ENCODE measurements at places on chromosomes 1 and 21.
A peak's percentile ranks its signal among the peaks of the same experiment; 100 is the strongest.

DNA sequence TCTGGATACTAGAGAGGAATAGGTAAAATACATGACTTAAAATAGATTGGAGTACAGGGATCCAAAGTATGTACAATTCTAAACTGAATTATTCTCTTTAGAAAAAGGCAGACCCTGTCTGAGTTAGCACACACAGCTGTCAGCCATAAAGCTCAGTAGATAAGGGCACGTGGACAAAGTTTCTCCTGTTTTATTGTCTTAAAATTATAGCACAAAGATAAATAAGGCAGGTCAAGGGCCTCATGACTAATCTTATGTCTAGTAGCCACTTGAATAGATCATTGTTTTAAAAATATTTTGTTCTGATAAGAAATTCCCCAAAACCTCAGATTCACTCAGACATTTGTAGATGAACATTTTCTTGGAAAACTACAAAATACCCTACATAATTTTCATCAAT lies 205.2 kb downstream of the ZP4 start:
- no peak for DNase-seq

GRCh38 chr1:12469990-12470389 lies 148.0 kb downstream of the DHRS3 start:
- DNase-seq: no peak

DNA sequence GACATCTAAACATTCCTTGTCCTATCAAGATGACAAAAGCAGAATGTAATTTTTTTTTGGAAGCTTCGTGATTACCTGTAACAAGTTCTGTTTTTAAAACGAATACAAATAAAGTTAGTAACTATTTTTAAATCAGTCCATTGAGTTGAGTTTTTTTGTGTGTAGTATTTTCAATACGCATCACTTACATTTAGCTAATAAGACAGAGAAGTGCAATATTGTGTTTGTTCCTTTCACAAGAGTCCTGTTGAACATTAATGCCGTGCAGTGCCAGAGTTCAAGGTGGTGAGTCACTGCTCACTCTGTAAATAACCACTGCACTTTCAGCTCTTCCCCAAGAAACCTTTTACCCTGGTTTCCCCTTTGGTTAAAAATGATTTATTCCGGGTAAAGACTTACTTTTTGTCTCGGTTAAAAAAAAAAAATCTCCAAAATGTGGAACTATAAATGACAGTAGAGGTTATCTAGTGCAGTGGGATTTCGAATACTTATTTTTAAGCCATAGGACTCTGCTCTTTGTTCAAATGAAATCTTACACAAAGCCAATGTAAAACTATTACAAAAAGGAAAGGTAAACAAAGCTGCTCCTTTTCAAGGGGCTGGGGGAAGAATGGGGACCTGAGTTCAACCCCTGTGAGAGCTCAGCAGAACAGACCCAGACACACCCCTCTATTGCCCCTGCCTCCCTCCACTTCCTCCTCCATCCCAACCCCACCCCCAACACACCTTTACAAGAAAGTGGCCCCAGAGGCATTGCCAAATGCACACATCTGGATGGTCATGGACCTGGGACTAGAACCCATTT lies 14.8 kb upstream of the NCMAP start:
- DNase-seq: no peak

- DNase-seq: peak; percentile 37
Observed at GRCh38 chr1:192489748-192490147, 85.8 kb upstream of the RGS1 start.

DNA sequence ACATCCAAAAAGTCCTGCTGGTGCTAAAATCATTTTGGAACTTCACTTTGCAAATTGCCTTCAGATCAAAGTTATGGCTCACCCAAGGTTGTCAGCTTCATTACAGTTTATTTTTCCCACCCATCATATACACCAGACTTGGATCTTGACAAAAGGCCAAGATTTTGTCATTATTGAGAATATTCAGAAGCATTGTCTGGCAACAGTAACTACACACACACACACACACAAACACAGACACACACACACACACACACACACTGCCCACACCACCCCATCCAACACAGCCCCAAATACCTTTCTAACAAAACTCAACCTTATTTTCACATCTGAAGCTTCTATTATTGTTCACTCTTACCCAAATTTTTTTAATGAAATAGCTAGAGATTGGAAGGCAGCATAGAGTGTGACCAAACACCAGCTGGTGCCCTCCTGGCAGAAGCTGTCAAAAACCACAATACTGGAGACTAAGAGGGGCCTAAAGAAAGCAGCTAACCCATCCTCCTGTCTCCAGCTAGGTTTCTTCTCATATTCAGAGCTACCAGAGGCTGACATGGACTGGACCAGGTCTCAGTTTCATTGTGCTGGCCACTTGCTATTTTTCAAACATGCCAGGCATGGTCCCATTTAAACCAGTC lies 139.1 kb upstream of the ZC3H11B start:
- no peak for DNase-seq

GRCh38 chr1:40699787-40700186 lies 8.3 kb downstream of the NFYC start:
- no peak for DNase-seq

- DNase-seq: no peak
Observed at GRCh38 chr1:112264010-112264409, 132.0 kb upstream of the CTTNBP2NL start.

GRCh38 chr1:156081917-156082308 lies 352 bp downstream of the MEX3A start:
- no peak for DNase-seq

GRCh38 chr1:228978484-228979324 lies 243.4 kb downstream of the RHOU start:
- peak; percentile 72 for DNase-seq

DNA sequence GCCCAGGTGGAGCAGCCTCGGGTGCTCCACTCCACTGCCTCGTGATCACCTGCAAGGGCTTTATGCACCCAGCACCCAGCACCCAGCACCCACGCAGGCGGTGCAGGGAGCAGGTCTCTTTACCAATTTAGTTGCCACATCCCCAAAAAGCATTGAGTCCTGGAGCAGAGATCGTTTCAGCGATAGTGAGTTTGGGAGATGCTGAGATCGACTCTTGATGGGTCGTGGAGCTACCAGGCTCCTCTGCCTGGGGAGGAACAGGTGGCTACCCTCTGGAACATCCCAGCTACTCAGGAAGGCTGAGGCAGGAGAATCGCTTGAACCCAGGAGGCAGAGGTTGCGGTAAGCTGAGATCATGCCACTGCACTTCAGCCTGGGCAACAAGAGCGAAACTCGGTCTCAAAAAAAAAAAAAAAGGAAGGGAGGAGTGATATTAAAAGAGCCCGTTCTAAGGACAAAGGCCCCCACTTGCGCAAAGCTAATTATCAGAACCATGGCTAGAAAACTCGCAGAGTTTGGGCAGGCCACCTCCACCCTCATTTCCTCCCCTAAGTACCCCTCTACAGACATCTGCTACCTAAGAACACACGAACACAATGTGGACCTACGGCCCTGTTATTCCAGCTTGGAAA lies 106.5 kb upstream of the SLC45A1 start:
- no peak for DNase-seq

- no peak for DNase-seq
Observed at GRCh38 chr1:54815086-54815876, 14.2 kb upstream of the TTC22 start.

DNA sequence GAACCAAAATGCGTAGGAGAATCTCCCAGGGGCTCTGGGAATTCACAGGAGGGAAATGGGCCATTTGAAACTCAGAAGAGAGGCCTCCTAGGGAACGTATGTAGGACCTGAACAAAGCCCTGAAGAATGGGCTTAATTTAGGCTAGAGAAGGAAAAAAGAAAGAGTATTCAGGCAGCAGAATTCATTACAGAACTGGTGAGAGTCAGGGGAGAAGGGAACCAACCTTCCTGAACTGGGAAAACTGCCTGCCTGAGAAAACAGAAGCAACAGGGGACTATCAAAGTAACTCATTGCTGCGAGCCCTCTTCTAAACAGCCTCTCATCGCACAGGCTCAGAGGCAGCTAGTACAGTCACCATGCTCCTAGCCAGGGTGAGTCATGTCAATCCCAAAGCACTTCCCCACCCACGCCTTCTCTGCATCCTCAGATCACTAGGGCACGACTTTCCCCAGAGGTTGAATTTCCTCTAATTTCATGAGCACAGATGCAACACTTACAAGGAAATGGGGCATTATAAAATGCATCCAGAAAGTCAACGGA lies 98.1 kb downstream of the ADSS2 start:
- no peak for DNase-seq

DNA sequence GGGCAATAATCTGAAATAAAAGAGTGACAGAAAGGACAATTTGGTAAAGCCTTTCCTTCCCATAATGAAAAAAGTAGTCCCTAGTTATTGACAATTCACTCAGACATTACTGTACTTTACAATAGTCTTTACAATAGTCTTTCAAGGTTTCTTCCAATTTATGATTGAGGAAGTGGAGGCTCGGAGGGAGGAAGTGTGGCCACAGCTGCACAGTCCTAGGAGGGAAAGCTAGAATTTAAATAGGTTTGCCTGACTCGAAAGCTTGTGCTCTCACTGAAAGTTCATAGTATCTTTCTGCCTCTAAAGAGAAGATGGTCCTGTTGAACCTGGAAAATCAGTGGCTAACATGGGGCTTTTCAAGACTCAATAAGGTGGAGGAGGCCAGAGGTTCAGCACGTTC lies 203.2 kb downstream of the SDCCAG8 start:
- no peak for DNase-seq

- no peak for DNase-seq
Observed at GRCh38 chr1:118334506-118334905, 149.5 kb upstream of the SPAG17 start.

DNA sequence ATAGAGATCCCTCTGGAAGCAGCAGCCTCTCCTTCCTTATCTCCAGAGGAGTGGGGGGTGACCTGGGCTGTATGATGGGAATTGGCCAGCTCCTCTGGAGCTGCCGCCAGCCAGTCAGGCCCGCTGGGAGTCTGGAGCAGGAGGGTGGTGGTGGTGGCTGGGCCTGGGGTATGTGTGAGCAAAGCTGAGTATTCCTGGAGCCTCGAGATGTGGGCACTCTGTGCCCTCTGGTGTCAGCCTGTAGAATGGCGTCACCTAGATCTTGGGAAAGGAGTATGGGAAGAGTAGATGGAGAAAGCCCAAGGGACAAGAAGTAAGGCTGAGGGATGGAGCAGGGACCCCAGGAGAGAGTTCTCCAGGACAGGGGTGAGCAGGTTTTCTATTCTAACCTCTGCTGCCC lies 16.0 kb downstream of the VANGL2 start:
- no peak for DNase-seq

GRCh38 chr1:182681568-182681912 lies 2.8 kb downstream of the RGS8 start:
- no peak for DNase-seq

- peak; percentile 65 for DNase-seq
Observed at GRCh38 chr1:1374589-1374928, 448 bp downstream of the AURKAIP1 start.

DNA sequence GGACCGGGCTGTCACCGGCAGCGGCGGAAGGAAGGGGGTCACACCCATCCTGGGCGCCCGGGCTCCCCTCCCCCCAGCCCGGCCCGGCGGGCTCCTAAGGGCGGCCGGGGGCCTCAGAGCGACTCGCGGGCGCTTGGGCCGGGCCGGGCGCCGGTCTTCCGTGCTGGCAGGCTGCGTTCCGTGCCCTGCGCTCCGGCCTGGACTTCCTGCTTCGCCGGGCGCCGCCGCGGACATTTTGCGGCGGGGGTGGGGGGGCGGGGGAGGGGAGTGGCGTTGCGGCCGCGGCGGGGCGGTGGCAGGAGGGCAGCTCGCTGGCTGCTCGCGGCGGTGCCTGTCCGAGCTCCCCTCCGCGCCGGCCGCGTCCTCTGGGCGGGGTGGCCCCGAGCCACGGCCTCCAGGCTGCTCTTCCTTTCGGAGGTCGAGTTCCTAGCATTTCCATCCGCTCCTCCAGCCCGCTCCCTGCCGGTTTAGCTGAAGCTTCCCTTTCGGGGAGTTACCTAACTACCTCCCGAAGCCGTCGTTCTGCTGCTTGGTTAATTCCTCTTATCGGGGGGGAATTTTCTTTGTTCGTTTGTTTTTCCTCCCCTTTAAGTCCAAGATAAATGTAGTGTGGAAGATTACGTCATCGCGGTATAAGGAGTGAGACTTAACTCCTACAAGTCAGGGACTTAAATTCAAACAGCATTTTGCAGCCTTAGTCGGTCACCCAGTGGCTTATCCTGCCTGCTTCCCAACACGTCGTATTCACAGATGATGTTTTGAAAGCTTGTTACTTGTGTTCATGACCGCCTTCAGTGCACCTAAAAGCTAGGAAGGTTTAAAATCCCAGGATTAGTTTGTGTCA lies 730 bp downstream of the CDC42 start:
- peak; percentile 61 for DNase-seq

- no peak for DNase-seq
Observed at GRCh38 chr1:171754971-171755370, 13.1 kb upstream of the VAMP4 start.

DNA sequence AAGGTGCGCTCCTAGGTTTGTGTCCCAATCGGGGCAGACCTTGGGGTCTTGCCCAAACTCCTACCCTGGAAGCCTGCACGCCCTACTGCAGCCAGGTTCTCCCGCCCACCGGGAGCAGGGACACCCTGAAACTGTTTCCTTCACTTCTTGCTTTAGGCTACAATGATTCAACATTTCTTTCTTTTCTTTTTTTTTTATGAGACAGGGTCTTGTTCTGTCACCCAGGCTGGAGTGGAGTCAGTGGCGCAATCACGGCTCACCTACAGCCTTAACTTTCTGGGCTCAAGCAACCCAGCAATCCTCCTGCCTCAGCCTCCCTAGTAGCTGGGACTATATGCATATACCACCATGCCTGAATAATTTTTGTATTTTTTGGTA lies 75.8 kb downstream of the ITPKB start:
- no peak for DNase-seq

DNA sequence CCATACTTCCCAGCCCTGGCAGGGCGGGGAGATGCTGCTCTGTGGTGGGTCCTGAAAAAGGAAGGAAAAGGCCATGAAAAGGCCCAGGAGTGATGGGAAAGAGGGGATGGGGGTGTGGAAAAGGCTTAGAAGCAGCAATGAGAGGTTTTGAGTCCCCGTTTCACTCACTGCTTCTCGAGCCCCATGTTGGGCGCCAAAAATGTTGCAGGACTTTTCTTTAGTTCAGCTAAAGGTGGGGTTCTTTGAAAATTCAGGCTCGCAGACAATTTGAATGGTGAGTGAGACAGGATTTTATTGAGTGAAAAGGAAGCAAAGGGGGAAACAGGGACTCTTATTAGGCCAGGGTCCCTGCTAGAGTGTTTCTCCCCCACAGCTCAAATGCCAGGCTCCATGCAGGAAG lies 93.1 kb downstream of the MRPS6 start:
- DNase-seq: no peak

GRCh38 chr1:220825819-220826551 lies 39.3 kb downstream of the MTARC1 start:
- DNase-seq: no peak

DNA sequence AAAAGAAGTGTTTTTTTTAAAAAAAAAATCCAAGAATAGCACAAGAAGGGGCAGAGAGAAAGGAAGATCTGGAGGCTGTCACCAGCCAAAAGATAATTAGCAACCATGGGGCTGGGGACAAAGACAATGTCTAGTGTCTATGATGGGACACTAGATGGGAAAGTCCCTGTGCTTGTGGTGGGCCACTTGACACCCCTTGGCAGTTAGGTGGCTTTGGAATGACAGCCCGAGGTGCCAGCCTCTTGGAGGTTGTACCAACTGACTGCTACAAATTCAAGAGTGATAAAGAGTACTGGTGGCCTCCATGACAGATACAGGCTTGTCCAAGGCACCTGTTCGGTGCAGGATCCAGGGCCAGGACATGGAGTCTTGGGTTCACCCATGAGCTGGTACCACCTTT lies 21.6 kb downstream of the ATP2B4 start:
- no peak for DNase-seq

- no peak for DNase-seq
Observed at GRCh38 chr1:230286166-230286889, 139.8 kb downstream of the PGBD5 start.

- no peak for DNase-seq
Observed at GRCh38 chr1:15352128-15352957, 57.3 kb upstream of the EFHD2 start.

Data from ovary (tissue), 10 donors.